ENCODE measurements at places on chromosomes 7 and 10.

GRCh38 chr10:132436861-132437410 is 39.9 kb downstream of the PWWP2B start:
- no peak for DNase-seq

DNA sequence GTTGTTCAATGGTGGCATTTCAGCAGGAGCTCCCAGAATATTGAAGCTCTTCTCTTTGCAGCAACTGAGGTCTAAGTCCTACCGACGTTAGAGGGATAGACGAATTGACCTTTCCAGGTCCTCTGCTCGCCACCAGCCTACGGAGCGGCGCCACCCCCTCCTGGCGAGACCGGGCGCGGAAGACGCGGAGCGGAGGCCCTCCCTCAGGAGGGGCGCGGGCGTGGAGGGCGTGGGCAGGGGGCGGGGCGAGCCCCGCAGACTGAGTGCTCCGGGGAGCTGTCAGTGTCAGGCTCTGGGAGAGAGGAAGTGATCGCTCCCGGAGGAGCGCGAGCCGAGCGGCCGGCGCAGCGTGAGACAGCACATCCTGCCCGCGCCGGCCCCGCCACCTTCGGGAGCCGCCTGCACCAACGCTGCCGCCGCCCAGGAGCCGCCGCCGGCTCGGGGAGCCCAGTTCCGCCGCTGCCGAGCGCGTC is at the start of gene DYNC1I1:
DYNC1I1 (plus strand) TSS at position 257 of the 473 bp plus-strand sequence. CDS start 32,176 bp downstream, outside the sequence.
- no peak for DNase-seq

DNA sequence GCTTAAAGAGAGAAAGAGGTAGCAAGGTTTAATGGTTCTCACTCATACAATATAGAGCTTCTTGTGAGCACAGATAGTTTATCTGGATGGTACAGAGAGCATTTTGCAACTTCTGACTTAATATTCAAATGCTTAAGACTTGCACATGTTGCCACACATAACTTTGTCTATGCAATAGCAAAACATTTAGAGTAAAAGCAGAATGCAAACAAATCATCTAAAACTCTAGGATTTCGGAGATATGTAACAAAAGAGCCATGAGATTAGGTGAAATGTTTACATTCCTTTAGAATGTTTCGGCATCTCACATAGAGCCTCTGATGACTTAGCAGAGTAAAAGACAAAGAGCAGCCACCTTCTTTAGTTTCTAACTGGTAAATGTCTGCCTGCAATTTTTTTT is 717.1 kb upstream of the LRRN3 start:
- no peak for DNase-seq

- no peak for DNase-seq
Observed at GRCh38 chr7:86863452-86863851, 196.0 kb downstream of the ELAPOR2 start.

- DNase-seq: no peak
Observed at GRCh38 chr10:108003576-108003975, 839.1 kb upstream of the SORCS1 start.

- DNase-seq: no peak
Observed at GRCh38 chr7:46660402-46660980, 739.4 kb upstream of the IGFBP3 start.

GRCh38 chr7:74403521-74404387 is 50.0 kb upstream of the GTF2IRD1 start:
- DNase-seq: no peak

DNA sequence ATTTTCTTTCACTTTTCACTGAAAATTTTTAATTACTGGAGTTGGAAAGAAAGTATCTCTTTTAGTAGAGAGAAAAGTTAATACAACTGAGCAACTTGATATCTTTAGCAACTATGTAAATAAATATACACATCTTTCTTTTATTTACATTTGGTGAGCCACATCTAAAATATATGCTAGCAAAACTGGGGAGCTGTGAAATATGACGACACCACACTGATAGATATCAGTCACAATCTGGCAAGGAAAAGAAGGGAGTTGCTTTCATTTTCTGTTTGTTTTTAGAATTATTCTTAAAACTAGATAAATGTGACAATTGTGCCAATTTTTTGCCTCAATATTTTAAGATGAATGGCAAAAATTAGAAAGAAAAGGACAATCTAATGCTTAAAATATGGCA is 2.7 kb upstream of the ZNF804B start:
- no peak for DNase-seq

GRCh38 chr7:6026820-6027311 is 4.3 kb upstream of the ANKRD61 start:
- DNase-seq: no peak

- DNase-seq: no peak
Observed at GRCh38 chr10:99358101-99358500, 28.9 kb downstream of the CNNM1 start.

DNA sequence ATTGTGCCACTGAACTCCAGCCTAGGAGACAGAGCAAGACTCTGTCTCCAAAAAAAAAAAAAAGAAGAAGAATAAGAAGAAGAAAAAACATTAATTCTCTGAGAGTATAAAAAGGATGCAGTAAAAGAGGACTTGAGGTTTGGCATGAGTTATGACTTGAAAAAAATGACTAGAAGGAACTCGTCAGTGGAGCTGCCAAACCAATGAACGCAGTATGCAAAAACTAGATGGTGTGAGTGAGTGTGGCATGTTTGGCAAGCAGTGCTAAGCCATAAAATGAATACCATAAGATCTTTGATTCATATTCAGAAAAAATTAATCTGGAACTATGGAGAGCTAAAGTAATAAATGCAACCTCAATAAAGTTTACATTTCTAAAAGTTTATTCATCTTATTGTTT is 68.6 kb upstream of the MEOX2 start:
- no peak for DNase-seq

GRCh38 chr10:122244001-122244975 is 26.8 kb upstream of the BTBD16 start:
- DNase-seq: no peak

- no peak for DNase-seq
Observed at GRCh38 chr10:35019041-35020024, 70.8 kb downstream of the CUL2 start.

DNA sequence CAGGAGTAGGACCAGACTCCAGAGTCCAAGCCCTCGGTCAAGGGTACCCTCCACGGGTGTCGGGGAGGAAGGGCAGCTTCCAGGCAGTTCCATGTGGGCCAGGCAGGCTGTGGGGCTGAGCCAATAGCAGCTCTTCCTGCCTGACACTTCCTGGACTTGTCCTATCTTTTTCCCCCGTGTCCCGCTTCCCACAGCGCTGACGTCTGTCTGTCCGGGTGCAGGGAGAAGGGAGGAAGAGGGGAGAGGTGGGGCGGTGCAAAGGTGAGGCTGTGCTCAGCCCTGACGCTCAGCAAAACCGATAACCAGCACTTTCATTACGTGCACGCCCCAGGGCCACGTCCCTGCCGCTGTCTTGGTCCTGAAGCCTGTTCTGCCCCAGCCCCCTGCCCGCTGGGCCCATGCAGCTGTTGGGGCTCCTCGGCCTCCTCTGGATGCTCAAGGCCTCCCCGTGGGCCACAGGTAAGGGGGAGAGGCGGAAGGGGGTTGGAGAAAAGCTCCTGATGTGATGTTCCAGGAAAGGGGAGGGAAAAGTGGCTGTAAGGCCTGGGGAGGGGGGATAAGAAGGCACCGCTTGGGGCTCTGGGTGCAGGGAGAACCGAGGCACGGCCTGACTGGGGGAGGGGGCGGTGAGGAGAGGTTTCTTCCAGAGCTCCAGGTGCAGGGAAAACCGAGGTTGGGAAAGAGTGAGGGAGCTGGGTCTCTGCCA is at the start of gene MUC3A:
MUC3A (plus strand) TSS at position 308 of the 706 bp plus-strand sequence; CDS start at position 399, 91 bp downstream.
- DNase-seq: no peak

GRCh38 chr10:17984056-17984455 is 32.3 kb downstream of the SLC39A12 start:
- DNase-seq: no peak

DNA sequence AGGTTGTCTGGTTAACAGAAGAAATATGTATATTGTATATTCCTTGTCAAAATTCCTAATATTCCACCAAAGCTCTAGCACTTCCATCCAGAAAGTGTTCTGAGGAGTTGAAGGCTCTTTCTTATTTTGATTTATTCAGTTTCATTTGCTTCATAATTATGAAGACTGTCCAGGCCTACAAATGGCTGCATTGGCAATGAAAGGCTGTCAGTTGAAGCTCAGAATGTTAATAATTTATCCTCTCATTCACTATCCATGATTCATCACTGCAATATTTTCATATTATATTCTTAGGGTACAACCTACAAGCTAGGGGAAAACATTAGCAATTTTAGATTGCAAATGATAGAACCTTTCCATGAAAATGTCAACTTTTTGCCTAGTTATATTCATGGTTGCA is 57.3 kb downstream of the ARID5B start:
- no peak for DNase-seq

DNA sequence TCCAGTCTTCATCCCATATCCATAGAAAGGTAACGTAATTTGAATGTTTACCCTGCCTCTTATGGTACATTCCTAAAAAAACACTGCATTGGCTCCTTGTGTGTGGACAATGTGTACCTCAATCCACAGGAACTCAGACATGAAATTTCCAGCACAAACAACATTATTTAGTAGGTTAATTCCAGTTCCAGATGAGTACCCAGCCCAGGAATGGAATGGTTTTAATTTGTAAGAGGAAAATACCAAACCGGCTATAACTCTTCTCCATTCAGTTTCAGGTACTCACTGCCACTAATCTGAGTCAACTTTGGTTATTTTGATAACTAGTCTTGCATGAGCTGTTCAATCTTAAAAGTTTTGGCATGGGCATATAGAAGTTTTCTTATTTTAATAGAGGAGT is 39.0 kb downstream of the TFPI2 start:
- DNase-seq: no peak

- DNase-seq: no peak
Observed at GRCh38 chr10:4586776-4587175, 239.2 kb upstream of the AKR1E2 start.

GRCh38 chr7:45457591-45457990 is 116.6 kb upstream of the ADCY1 start:
- no peak for DNase-seq

GRCh38 chr7:8147760-8148463 is 114.1 kb downstream of the ICA1 start:
- no peak for DNase-seq

- no peak for DNase-seq
Observed at GRCh38 chr10:19882621-19883020, 66.4 kb downstream of the PLXDC2 start.

- no peak for DNase-seq
Observed at GRCh38 chr10:16950656-16951601, 133.7 kb upstream of the RSU1 start.

DNA sequence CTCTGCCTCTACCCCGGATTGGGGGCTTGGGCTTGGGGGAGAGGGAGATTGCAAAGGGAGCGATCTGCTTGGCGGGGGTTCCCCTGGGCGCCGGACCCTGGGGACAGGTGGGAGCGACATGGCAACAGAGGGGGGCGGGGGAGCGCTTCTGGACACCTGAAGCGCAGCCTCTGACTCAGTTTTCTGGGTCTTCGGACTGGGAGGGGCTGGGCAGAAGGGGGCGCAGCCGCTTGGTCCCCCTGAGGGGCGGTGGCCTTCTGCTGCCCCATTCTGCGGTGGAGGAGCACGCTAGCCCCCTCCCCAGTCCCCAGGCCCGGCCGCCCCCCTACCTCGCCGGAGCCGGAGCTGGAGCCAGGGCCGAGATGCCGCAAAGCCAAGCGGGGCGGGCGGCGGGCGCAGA is 380 bp downstream of the NAT16 start:
- DNase-seq: no peak

DNA sequence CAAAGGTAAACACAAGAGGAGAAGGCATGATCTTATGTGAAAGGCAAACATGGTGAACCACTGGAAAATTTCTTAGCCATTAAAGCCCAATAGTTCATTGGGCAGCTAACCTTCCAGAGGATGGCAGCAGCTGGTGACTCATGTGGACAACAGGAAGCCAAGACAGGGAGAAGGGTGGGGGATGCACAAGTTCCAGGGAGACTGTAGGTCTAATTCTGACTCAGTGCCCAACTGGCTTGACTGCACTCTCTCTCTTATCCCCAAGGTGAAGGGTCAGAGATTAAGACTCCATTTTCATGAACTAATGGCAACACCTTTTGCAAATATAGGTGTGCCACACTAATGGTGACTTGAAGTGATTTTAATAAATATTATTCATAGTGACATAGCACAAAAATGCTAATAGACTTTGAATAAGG is 47.9 kb upstream of the SLC35B4 start:
- DNase-seq: no peak

- no peak for DNase-seq
Observed at GRCh38 chr7:132435016-132435990, 141.0 kb downstream of the PLXNA4 start.

DNA sequence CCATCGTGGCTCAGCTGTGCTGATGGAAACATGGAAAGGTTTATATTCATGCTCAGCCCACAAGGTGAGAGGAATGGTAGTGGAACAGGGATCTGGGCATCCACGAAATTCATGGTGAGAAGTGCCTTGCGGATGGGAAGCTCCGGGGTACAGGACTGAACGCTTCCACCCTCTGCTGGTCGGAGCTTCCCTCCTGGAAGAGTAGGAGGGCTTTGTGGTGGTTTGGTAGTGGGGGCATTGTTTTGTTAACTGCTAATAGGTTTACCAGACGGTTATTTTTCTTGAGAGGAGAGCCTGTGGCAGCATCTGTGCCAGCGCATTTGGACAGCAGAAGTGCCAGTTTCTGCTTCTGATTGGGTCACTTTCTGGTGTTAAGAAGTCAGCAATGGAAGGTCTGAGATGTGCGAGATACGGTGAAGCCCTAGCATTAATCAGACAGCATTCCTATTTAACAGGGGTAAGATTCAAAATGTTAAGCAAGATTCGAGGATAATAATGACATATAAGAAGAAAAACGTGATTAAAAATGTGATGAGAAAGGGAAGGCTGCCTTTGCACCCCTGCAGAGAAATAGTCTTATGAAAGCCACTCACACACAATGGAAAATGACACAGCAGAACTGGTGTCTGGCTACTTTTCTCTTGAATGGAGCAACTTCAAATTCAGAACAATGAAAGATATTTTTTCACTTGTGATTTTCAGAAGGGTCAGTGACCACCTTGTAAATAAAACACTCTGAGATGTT is 17.7 kb downstream of the ABCA13 start:
- no peak for DNase-seq

DNA sequence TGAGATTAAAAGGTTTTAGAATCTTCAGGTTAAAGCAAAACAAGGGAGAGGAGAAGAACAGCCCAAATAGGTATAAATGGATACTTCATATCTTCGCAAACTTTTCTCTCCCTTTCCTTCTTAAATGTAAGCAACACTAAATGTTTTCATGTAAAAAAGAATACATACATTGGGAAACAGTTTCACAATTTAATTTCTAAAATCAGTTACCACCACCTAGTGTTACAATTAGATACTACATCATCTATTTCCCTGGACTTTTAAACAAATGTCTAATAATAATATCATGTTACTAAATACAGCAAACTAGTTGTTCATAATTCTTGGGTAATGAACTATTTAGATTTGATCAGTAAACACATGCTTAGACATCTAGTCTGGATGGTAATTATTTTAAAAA is 35.8 kb downstream of the MINDY3 start:
- DNase-seq: no peak

GRCh38 chr10:104809288-104810090 is 168.4 kb downstream of the SORCS3 start:
- DNase-seq: no peak
